ENCODE measurements at places on chromosomes 2 and 18.

DNA sequence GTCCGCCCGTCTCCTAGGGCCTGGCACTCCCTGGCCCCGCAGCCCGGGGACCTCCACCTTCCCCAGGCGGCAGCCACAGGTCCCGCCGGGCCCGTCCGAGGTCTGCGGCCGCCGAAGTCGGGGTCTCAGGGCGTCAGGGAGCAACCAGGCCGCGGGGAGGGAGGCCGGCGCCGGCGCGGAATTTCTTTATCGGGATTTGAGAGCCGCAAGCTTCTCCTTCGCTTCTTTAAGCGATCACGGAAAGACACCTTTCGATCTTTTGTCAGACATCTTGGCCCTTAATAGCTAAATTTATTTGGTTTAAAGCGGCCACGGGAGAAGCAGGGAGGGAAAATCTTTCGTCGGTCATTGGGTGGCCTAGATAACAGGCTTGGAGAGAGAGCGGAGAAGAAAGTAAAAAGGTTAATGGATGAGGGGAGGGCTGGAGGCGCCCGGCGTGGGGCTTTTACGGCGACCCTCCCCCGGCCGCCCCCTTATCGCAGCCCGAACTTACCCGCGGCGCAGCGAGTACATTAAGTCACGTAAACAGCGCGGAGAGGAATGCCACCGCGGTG lies 4.3 kb upstream of the GATA6 start:
- peak; percentile 55 for DNase-seq

GRCh38 chr2:30115141-30115980 lies 31.4 kb upstream of the YPEL5 start:
- peak; percentile 90 for DNase-seq

GRCh38 chr2:88831792-88832248 lies 140.3 kb downstream of the RPIA start:
- no peak for DNase-seq

DNA sequence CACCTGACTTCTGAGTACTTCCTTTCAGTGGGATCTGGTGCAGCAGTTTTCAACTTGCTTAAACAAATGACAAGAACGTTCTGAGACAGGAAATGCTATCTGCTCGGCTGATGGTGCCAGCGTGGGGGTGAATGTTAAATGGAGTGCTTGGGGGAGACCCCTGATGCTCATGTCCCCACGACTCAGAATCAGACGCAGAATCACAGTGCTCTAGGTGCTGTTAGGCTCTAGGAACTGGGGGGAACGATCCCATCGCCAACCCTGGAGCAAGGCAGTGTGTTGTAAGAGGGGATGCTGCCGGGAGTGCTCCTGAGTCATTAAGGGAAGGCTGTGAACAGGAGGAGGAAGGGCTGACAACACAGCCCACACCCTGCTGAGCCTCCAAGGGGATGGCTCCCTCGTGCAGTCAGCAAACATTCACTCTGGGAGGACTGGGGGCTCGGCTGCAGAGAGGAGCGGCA lies 34.1 kb upstream of the KCNF1 start:
- DNase-seq: peak; percentile 41

DNA sequence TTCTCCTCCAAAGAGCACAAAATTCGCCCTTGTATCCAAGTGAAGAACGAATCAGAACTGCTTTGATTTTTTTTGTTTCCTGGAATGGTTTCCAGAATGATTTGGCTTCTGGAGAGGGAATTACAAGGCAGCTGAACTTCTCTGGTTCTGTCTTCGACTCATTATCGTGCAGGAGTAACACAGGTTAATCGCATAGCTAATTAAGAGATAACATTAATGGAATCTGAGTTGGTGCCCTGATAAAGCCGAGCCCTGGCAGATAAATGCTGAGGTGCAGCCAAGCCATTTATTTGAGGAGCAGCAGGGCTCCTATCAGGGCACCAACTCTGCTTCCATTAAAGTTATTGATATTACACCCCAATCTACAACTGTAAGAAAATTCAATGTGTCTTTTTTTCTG lies 433.7 kb downstream of the ZNF521 start:
- no peak for DNase-seq

- no peak for DNase-seq
These were observed 179.4 kb downstream of the INHBB start for GRCh38 chr2:120525056-120526046.

DNA sequence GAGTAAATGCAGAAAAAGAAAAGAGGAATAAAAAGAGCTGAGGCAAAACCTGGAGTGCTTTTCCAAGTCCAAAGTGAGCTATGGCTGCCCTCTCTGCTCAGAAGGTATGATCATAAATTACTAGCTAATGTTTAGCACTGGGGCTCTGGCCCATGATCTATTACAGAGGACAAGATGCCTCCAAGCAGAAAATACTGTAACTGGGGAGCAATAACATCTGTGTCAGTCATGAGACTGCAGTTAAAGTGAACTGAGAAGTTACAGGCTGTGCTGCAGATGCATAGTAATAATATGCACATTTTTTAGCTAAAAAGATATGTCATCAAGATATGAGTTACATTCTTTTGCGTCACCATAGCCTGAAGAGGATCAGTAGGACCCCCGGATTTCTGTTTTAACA lies 209.4 kb upstream of the RBBP8 start:
- no peak for DNase-seq

DNA sequence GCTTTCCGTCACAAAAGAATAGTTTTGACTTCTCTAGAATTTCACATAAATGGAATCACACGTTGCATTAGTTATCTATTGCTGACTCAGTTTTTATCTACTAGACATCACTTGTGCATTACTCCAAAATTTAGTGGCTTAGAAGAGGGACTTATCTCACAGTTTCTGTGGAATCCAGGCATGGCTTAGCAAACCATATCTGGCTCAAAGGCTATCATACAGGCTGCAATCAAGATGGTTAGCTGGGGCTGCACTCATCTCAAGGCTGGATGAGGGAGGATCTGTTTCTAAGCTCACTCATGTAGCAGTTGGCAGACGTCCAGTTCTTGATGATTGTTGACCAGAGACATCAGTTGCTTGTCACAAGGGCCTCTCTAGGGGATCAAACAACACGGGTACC lies 6.6 kb upstream of the DSC3 start:
- DNase-seq: no peak

DNA sequence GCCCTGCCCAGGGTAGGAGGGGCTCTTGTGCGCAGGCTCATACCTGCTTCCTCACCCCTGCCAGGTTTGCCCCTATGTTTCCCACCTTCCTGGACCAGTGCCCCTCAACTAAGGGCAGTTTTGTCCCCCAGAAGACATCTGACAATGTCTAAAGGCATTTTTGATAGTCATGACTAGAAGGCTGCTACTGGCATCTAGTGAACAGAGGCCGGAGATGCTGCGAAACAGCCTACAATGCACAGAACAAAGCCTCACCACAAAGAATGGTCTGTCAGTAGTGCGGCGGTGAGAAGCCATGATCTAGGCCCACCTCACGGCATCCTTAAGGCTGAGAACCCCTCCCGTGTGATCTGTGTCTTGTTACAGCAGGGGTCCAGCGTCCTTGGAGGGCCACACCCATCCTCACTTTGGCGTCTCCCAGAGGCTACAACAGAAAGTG lies 96.0 kb downstream of the TMEM17 start:
- peak; percentile 65 for DNase-seq

DNA sequence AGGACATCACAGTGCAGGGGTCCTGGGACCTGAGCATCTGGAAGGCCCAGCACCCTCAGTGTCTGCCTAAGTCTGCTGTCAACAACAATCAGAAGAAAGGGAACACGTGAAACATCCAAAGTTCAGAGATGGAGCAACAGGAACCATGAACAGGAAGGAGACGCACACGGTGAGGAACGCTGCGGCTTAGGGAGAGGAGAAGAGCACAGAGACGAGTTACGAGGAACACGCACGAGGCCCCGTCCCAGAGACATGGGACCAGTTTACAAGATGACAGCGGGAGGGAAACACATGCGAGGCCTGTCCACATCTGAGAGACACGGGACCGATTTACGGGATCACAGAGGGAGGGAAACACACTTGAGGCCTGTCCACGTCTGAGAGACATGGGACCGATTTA lies 2.9 kb upstream of the KCNG2 start:
- DNase-seq: no peak

DNA sequence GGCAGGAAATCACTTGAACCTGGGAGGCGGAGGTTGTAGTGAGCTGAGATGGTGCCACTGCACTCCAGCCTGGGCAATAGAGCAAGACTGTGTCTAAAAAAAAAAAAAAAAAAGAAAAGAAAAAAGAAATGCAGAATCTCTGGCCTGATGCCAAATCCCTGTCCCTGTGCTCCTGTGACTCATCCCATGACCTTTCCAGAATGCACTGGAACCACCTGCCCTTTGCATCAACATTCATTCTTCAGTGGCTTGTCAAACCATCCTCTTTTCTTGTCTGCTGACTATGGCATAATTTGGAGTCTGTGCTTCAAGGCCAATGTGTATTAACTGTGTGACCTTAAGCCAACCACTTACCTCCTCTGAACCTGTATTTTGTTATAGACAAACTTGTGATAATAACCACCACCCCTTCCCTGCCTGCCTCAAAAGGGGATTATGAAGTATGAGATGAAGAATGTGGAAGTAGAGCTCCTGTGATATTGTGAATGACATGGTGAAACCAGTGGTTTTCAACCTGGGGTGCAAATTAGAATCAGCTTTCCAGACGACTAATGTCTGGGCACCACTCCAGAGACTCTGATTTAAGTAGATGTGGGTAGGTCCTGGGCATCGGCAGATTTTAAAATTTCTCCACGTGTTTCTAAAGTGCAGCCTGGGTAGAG lies 189.3 kb downstream of the CLIP4 start:
- no peak for DNase-seq

DNA sequence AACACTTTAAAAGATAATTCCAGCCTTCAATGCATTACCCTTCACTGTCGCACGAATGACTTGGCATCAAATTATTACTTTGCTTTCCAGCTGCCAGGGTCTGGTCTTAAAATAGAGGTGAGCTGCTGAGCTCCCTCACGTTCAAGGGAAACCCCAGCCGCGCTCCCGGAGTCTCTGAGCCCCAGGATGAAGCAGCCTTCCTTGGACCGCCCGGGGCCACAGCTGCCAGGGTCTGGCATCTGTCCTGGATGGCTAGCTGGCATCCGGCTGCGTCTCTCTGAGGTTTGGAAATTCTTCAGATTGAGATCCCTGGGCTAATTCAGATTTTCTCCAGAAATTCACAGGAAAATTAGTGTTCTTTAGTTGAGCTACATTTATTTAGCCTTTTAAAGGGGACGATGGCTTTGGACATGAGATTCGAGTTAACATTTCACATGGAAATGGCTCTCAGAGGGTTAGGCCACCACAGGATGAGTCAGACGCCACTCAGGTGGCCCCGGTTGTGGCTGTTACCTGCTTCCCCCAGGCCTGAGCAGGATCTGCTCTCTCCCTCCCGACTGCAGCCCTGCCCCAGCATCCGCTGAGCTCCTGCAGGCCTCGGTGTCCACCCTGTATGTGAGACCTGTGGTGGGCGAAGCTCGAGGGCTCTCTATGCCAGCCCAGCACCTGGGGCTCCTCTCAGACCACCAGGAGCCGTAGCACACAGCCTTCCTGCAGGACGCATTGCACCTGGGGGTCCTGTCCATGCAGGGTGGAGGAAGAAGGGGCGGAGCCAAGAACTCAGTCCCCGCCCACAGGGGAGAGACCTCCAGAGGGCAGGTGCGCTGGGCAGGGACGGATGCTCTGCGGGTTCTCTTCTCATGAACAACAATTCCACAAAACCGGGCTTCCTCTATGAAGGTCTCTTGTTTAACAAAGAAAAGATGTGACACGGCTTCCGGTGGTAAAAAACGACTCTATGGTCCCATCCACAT lies 255.5 kb downstream of the TWIST2 start:
- no peak for DNase-seq

DNA sequence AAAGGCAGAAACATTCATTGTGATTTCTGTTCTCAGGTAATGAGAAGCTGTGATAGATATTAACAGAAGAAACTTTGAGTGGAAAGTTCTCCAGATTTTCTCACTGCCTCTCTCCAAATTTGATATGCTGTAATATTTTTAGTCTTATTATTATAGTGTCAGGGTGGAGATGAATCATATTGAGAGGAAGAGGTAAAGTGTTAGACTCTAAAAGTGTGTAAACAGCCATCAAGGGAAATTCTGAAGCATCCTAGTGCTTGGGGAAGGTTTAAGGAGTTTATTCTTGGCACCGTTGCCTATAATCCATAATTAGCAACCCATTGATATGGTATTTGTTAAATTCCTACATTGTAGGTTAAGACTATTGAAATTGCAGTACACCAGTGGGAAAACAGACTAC lies 104.7 kb upstream of the NABP1 start:
- no peak for DNase-seq

DNA sequence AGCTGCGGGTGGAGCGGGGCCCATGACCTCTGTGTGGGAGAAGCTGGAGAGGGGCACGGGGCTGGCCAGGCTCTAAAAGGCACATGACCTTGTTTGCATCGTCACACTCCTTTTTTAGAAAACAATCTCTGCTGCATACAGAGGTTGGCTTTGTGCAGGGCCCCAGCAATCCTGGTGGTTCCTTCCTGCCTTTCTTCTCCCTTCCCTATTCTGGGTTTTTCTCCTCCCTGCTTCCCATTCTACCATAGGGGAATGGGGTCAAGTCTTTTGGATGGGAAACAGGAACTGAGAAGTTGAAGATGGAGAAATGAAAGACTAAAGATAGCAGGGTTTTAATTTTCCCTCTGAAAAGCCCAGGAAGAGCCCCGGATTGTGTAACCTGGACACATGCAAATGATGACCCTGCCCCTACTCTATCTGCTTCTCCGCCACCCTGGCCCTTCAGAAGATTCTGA lies 53.9 kb downstream of the ASAP2 start:
- DNase-seq: no peak

GRCh38 chr2:86790134-86790675 lies 508 bp downstream of the CD8A start:
- no peak for DNase-seq

GRCh38 chr2:120450196-120450820 lies 104.4 kb downstream of the INHBB start:
- no peak for DNase-seq

DNA sequence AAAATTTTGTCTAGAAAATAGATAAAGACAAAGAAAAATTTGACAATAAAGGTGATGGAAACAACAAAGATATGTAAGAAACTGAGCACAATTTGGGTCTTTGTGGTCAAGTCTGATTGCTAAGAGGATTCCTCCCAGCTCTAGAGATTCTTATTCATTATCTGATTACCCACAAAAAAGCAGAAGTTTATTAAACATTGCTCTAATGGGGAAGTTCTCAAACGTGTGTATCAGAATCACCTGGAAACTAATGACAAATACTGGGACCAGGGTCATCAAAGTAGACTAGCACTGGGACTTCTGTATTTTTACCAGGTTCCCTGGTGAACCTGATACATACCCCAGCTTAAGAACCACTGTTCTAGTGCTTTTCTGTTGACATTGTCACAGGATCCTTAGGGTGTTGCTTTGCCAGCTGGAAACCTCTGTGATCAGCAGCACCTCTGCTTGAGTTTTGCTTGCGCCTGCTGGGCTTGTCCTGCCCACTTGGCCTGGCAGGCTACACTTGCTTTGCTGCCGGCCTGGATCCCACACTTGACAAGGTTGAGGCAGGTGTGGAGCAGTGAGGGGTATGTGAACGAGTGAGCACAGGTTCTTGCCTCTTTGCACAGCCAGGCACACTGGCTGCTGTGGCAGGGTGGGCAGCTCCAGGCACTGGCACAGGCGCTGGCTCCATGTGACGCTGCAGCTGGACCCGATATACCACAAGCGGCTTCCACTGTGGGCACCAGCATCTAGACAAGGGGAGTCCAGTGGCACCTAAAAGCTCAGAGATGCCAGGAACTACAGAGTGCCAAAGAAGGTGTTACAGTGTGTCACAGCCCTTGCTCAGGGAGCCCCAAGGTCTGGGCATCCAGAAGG lies 6.2 kb upstream of the GORASP2 start:
- no peak for DNase-seq
